ENCODE measurements at places on chromosomes 12 and 14. TPM values are rescaled to one million over a fixed set of nuclear protein-coding genes. Genes with fewer than 3 reads are reported as not detected.

BIN2 gene
- 5.0 TPM for polyA plus RNA-seq

LRP1-AS gene
- polyA plus RNA-seq = 0.69 TPM

SERPINA3 gene
- polyA plus RNA-seq = 1.5 TPM

PLD4 gene
- 8.0 TPM for polyA plus RNA-seq

NEUROD4 gene
- not detected for polyA plus RNA-seq

TSPAN8 gene
- polyA plus RNA-seq = 1.6 TPM

KCNC2 gene
- polyA plus RNA-seq = not detected

GPRC5A gene
- 23.2 TPM for polyA plus RNA-seq

CLEC6A gene
- polyA plus RNA-seq = not detected

CDKN3 gene
- 23.7 TPM for polyA plus RNA-seq

TEAD4 gene
- polyA plus RNA-seq = 12.7 TPM

ARMH4 gene
- polyA plus RNA-seq = 15.6 TPM

RPAP3 gene
- polyA plus RNA-seq = 39.0 TPM

MOAP1 gene
- polyA plus RNA-seq = 31.2 TPM

KRT82 gene
- not detected for polyA plus RNA-seq

TAS2R42 gene
- polyA plus RNA-seq = not detected

RNF41 gene
- polyA plus RNA-seq = 43.5 TPM

Measured in left lung (tissue), 14 donors.